ENCODE measurements at places on chromosomes 3 and 15. TPM values are rescaled to one million over a fixed set of nuclear protein-coding genes. Genes with fewer than 3 reads are reported as not detected.

GRCh38 chr3:48492461-48493202, 11.3 kb downstream of the SHISA5 start:
- DNase-seq: no peak

DNA sequence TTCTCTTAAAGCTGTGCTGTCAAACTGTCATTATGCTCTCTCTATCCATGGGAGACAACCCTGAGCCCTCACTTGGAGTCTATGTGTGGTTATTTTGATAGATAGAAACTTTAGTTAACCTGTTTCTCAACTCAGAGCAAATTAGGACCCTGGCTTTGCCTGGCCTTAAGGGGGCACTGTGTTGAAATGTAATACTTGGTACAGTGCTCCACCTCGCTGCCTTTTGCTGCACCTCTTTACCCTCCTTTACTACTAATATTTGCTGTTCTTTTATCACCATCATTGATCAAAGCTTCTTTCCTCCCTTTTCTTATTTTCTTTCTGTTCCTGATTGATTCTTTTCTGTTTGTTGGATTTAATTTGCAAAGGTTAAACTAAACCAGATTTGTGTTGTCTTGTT, 34.3 kb downstream of the STT3B start:
- DNase-seq: no peak

- no peak for DNase-seq
These were observed 49.1 kb downstream of the MYO9A start for GRCh38 chr15:72068856-72069255.

- DNase-seq: no peak
These were observed 60.4 kb upstream of the CA12 start for GRCh38 chr15:63442080-63442479.

GRCh38 chr3:32453346-32453745, 49.3 kb downstream of the CMTM6 start:
- DNase-seq: no peak

DNA sequence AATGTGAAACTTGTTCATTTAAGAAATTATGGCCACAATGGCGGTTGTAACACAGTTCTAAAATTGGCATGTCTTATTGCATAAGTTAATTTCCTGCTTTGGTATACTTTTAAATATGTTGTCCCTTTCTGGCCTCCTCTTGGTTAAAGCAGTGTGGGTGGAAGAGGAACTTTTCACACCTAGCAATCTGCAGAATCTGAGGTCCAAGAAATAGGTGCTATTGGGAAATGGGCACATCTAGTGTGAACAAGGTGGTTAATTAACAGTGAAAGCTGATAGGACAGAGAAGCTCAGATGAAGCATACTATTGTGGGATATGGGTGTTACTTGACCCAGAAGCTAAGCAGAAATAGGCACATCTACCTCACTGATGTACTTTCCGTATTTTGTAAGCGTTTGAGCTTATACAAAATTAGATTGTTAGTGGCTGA, 10.6 kb downstream of the CMC1 start:
- no peak for DNase-seq

DNA sequence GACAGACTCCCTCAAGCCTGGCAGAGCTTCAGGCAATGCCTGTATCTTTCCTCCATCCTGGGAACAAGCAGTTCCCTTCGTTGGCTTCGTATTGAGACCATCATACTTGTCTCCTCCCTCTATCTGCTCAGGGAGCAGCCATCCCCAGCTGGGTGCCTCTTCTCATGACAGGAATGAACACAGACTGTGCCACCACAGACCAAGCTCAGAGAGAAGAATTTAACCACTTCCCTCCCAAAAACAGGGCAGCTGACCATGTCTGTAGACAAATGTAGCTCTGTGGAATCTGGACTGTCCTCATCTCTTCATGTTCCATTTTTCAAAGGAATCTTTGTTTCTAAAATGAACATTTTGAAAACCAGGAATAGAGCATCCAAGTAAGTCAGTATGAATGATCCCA, 245.4 kb downstream of the ERC2 start:
- DNase-seq: no peak

- no peak for DNase-seq
These were observed 63.7 kb downstream of the EDEM1 start for GRCh38 chr3:5251196-5251583.

DNA sequence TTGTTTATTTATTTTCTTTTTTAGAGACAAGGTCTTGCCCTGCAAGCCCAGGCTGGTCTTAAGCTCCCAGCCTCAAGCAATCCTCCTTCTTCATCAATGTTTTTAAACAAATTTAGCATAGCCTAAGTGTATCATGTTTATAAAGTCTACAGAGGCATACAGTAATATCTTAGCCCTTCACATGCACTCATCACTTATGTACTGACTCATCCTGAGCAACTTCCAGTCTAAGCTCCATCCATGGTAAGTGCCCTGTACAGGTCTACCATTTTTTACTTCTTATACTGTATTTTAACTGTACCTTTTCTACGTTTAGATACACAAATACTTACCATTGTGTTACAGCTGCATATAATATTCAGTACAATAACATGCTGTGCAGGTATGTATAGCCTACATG, 860.0 kb downstream of the FHIT start:
- DNase-seq: no peak

DNA sequence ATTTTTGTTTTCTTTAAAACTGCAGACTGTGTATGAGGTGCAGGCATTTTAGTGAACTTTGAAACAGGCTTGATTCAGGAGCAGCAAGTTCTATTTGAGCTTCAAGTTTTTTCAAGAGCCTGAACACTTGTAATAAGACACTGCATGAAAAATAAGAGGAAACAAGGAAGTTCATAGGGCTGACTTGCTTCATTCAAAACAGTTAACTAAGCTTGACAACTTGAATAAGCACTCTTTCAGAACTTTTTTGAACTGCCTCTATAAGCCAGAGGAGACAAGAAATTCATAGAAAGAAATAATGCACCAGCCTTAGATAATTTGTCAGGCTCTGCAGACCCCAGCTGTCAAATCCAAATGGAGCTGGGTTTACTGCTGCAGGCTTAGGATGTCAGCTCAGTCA, 130.2 kb downstream of the SSR3 start:
- no peak for DNase-seq

DNA sequence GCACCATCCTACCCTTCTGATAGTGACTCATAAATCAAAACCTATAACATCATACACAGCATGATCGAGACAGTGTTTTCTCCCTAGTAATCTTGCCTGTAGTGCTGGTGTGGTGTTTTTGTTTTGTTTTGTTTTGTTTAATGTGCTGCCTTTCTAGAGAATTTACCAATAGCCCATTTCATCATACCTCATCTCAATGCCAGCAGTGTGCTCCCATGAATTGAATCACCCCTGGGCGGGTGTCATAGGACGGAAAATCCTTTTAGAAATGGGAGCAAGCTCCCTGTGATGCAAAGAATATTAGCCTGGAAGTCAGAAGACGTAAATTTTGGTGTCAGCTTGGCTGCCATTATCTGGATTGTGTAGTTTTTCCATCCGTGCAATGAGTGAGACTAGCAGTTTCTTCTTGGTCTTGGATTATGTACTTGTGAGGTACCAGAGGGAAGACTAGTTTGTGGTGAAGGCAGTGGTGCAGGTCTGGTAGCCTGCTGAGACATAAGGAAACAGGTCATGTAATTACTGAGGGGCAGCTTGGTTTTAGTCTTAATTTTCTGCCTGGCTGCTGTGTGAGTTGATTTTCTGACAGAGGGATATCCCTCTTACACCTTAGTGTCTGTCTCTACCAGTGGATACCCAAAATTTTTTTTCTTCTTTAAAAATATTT, 29.9 kb downstream of the IGSF10 start:
- no peak for DNase-seq

GRCh38 chr15:41416128-41416741, 660 bp upstream of the RTF1 start:
- no peak for DNase-seq

- DNase-seq: no peak
These were observed 54.7 kb upstream of the CNOT10 start for GRCh38 chr3:32630266-32630665.

- no peak for DNase-seq
These were observed 1.3 kb downstream of the ABHD2 start for GRCh38 chr15:89089316-89090230.

DNA sequence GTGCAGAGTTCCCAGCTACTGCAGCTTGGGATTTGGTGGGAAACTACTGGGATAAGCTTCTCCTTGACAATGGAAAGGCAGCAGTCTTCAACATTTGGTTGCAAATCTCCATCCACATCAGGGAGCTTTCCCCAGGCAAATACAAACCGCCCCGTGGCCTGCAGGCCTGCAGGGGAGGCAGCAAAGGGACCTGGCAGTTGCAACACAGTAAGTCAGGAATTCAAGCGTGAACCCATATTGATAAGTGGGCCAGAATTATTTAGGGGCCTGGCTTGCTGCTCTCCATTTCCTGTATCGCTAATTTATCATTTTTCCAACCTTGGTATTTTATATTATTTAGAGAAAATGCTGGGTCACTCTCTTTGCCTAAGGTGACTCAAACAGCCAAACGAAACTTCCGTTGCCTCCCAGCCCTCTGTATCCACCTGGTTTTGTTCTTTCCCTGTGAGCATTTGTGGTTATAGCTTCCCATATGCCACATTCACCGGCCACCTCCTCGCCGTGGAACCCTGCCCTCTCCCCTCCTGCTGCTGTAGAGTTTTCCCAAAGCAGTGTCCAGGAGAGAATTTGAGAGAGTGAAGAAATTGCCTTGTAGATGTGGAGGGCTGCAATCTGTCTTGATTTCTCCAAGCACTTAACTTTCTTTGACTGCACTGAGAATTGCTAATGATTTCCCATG, 34.8 kb downstream of the B3GALNT1 start:
- DNase-seq: no peak

GRCh38 chr3:14553871-14554270, 13.7 kb upstream of the GRIP2 start:
- DNase-seq: no peak

DNA sequence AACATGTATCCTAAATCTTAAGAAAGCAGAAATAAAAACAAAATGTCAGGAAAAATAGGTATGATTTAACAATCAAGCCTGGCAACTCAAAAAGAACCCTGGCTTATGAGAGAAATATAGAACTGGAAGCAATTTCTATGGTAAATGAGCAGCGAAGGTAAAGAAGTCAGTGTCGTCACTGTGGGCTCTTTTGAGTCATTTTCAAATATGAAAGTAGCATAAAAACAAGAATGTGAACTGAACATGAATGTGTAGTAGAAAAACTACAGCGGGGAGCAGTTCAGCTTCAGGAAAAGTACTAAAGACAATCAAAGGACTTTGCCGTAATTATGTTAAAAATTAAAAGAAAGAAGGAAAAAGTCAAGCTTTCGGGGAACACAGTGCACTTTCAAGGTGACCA, 17.5 kb downstream of the LSG1 start:
- no peak for DNase-seq

- DNase-seq: no peak
These were observed 898.7 kb downstream of the NSUN3 start for GRCh38 chr3:94961423-94962100.

- no peak for DNase-seq
These were observed 97.3 kb downstream of the SLCO3A1 start for GRCh38 chr15:91950631-91951329.

GRCh38 chr3:191100516-191100915, 98.5 kb upstream of the OSTN start:
- DNase-seq: no peak

- peak; percentile 25 for DNase-seq
These were observed 608.2 kb upstream of the CCDC54 start for GRCh38 chr3:106768941-106769480.

DNA sequence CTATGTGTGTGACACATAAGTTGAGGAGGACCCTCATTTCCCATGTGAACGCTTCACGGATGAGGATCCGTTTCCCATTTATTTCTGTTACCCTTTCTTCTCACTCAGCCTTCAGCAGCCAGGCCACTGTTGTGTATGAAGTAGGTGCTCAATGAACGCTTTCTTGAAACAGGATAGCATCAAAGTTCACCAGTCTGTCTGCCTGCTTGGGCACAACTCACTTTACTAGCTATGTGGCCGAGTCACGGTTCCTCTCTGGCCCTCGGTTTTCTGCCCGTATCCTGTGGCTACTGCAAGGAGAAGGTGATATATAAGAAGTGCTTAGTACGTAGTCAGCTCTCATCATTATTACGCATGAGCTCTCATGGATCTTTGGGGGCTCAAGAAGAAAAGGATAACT, 22.4 kb downstream of the ACSBG1 start:
- DNase-seq: no peak

GRCh38 chr3:152060701-152061100, 187.3 kb downstream of the SUCNR1 start:
- no peak for DNase-seq

GRCh38 chr3:182682263-182683241, 110.8 kb upstream of the ATP11B start:
- DNase-seq: peak; percentile 80

GRCh38 chr15:39937696-39938095, 3.8 kb downstream of the EIF2AK4 start:
- DNase-seq: no peak

DNA sequence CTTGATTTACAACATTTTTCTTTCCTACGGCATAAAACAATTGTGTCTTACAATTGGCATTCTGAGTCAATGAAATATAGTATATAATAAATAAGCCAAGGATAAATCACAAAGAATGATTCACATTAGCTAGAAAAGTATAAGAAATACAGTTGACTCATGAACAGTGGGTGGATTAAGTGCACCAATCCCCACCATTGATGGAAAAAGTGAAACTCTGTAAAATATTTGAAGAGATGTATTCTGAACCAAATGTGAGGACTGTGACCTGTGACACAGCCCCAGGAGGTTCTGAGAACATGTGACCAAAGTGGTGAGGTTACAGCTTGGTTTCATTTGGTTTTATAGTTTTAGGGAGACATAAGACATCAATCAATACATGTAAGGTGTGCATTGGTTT, 227.5 kb downstream of the ALCAM start:
- DNase-seq: no peak

Gene CCDC80
- total RNA-seq: 57.5 TPM

Gene IL1RAP
- 10.0 TPM for total RNA-seq

Gene HOMER2
- total RNA-seq: 35.8 TPM

Gene AQP9
- total RNA-seq: 1.4 TPM

Gene DUOX1
- 1.6 TPM for total RNA-seq

Gene DYNLT2B
- 10.5 TPM for total RNA-seq

Gene ROPN1
- 0.54 TPM for total RNA-seq

Gene ACKR2
- total RNA-seq: 8.9 TPM

Gene FBXW12
- not detected for total RNA-seq
